ENCODE measurements at places on chromosomes 13 and 19.

DNA sequence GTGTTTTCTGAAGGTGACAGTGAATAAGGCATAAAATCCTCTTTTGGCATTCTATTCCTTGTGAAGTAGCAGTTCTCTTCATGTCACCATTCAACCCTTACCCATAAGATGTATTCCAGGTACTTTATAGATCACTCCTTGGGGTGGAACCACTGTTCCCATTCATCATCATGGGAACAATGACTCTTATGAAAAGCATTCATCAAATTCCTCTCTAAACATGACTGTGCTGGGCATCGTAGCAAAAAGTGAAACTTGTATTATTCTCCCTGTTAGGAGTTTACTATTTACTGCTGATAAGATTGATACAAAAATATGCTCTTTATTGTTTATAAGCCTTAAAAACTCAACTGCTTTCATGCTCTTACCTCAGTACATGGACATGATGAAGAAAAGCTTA is 793.4 kb downstream of the LIG4 start:
- no peak for DNase-seq

GRCh38 chr13:98540476-98540875 is 36.4 kb downstream of the STK24 start:
- no peak for DNase-seq

DNA sequence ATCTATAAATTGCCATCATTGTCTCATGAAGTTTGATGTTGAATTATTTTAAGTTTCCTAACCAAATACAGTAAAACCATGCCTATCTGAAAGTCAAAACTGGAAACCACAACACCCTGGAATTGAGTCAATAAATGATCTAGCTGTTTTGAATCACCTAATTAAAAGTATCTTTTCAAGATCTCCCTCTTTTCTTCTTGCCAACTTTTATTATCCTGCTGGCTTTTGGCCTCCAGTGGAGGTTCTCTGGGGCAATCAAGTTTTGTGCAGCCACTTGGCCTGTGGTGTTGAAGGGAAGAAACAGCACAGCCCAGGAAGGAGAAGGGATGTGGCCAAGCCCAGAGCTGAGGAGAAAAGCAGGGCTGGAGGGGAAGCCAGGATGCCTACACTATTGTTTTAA is 255.4 kb downstream of the COG6 start:
- DNase-seq: no peak

DNA sequence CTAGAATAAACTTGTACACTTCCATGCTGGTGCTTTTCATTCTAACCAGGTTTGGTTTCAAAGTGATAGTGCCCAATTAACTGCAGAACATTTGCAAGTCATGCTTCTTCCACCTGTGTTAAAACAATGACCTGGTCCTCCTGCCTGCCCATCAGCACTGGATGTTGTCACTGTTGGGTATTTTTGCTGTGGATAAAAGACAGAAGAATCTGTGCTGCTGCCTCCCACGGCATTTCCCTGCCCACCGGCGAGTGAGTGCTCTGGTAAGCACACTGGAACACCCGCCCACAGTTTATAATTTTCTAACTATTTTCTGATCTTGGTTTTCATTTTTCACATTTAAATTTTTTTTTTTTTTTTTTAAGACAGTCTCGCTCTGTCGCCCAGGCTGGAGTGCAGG is 2.3 kb upstream of the AKAP8 start:
- no peak for DNase-seq

GRCh38 chr19:14916848-14917247 is 24.4 kb upstream of the OR7C2 start:
- no peak for DNase-seq

- DNase-seq: no peak
Observed at GRCh38 chr13:27556109-27556508, 64.2 kb downstream of the LNX2 start.

DNA sequence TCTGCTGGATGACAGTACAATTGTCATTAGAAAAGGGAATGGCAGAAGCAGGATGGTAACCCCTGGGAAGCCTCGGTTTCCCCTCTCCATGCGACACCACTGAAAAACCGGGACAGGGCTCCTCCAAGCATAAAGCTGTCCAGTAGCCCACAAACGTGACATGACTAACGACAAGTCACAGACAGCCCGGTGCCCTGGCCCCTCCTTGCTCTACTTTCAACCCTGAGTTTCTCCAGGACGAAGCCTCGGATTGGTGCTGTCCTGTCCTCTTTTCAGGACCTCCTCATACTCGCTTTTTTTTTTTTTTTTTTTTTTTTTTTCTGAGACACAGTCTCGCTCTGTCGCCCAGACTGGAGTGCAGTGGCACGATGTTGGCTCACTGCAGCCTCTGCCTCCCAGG is 16.3 kb downstream of the DPP9 start:
- no peak for DNase-seq

DNA sequence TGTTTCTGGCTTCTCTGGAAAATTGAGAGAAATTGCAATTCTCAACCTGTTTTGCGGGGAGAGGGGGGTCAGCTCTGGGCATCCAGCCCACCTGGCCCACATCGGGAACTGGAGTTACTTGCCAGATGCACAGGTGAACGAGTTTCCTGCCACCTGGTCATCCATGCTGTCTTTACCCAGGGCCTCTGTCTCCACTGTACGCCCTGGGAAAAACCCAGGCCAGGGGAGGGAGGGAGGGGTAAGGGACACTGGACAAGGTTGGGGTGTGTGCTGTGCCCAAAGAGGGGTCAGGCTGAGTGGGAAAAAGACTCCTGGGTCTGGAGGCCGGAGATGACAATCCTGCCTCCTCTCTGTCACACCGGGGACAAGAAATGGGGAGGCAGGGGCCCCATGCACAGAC is 307.6 kb downstream of the ZNF536 start:
- DNase-seq: peak; percentile 62

- DNase-seq: peak; percentile 87
Observed at GRCh38 chr19:3275583-3276340, 51.3 kb downstream of the CELF5 start.

DNA sequence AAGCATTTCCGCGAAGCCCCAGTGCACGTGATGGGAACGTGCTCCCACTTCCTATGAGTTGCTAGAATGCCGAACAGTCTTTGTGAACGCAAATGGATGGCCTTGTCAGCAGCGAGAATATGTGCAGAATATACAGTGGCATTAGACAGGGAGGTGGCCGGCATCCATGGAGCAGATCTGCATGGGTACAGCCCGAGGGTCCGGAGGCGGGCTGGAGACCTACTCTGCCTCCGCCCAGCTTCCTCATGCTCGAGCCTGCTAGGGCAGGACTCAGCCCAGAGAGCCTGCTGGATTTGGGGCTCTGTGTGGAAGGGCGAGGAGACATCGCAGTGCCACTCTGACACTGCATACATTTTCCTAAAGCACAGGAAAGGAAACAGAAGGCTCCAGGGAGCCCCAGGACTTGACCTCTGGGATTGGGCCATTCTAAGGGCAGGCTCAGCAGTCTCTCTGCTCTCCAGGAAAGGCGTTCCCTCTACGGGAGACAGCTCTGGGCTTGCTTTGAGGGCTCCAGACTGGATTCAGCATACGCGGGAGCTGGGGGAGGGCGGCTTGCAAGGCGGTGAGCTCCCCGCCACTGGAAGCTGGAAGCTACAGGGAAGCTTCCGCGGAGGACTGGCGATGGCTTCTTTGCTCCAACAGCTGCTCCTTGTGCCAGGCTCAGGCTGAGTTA is 55.9 kb upstream of the UQCRFS1 start:
- DNase-seq: no peak

- no peak for DNase-seq
Observed at GRCh38 chr13:113077953-113078901, 27.4 kb upstream of the F7 start.

- no peak for DNase-seq
Observed at GRCh38 chr19:35851213-35852028, 883 bp downstream of the NPHS1 start.

DNA sequence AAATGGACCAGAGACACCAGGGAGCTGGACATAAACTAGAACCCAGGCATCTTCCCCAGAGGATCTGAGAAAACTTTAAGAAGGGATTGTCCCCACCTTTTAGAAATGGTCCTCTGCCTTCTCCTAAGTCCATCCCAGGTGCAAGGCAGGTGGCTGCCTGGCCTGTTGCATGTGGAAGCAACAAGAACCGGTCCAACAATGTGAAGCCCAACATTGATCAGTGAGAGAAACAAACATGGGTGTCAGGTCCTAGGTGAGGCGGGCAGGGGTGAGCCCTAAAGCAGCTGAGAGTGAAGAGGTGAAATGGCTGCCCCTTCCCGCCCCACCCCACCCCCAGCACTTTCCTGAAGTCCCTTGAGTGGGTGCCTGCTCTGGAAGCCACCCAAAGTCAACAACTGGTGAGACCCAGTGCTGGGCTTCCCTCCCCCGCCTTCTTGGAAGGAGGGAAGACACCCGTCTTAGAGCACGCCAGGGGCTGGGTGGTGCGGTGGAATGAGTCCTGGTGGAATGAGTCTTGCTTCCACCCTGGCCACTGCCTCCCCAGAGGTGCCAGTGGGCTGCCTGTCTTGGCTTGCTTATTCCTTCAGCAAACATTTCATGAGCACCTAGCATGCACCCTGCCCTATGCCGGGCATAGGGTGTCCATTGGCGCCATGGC is 1.7 kb downstream of the AP1M1 start:
- DNase-seq: no peak

DNA sequence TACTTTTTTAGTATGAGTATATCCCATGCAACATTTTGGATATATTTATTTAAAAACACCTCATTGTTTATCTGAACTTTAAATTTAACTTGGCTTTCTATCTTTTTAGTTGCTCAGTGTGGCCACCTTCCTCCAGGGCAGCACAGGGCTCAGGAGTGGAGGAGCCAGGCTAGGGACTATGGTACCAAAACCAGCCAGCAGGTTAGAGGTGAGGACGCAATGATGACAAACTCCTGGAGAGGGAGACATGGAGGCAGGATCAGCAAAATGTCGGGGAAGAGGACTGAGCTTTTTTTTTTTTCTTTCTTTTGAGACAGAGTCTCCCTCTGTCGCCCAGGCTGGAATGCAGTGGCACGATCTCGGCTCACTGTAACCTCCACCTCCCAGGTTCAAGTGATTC is 29.6 kb upstream of the CALM3 start:
- DNase-seq: peak; percentile 7

DNA sequence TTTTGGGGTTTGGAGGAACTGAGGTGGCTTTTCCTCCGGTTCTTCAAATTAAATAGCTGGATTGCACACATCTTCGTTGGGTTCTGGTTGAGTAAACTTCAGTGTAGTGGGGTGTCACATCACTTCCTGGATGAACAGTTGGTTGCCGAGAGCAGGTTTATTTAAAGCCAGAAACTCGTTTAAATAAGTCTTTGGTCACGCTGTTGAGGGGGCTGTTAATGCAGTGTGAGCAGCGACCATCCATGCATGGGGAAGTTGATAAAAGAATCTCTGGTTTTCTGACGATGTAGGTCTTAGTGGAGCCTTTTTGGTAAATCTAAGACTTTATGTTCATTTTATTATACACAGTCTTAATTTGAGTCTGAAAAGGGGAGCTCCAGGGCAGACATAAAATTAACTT is 351.2 kb upstream of the ARGLU1 start:
- DNase-seq: no peak

GRCh38 chr13:93151277-93151676 is 75.3 kb upstream of the GPC6 start:
- no peak for DNase-seq

DNA sequence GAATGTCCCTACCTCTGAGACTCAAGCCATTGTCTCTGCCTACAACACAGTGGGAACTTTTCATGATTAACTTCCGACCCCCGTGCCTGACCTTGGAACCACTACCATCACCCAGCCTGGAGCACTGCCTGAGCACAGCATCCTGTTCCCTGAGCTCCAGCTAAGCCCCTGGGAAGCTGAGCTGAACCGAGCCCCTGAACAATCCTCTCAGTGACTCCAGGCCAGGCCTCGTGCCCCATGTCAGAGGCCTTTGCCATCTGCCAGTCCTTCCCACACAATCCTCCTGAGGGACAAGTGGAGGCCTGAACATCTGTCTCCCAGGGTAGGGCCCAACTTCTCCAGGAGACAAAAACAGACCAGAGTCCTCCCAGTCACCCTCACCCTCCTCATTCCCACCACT is 17.5 kb downstream of the CEACAM3 start:
- DNase-seq: no peak

GRCh38 chr13:26855921-26856320 is 95.3 kb upstream of the GPR12 start:
- DNase-seq: no peak

- no peak for DNase-seq
Observed at GRCh38 chr19:48591021-48591420, 15.5 kb upstream of the SPACA4 start.

DNA sequence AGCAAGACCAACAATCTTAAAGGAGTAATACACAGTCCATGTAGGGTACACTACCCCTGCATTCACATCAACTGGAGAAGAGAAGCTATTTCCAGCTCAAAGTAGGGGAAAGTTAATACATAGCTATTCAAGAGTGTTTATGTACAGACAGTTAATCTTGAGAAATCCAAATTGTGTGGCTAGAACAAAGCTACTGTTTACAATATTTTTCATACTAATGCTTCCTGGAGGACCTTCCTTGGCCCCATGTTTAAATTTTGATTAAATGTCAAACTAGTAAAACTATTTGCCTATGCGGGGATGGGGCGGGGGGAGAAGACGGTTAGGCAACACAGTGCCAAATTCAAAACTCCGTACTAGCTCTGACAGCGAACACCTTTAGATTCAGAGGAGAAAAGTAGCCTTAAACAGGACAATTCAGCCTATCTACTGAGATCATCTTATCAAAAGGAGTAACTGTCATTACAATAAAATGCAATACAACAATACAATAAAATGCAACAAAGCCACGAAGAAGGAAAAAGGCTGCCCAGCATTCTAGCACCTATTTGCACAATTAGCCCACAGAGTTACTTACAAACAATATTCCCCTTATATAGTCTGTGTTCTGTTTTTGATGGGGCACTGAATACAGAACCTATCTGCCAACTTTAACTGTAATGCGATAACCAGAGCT is 29.1 kb downstream of the BRD4 start:
- DNase-seq: no peak

DNA sequence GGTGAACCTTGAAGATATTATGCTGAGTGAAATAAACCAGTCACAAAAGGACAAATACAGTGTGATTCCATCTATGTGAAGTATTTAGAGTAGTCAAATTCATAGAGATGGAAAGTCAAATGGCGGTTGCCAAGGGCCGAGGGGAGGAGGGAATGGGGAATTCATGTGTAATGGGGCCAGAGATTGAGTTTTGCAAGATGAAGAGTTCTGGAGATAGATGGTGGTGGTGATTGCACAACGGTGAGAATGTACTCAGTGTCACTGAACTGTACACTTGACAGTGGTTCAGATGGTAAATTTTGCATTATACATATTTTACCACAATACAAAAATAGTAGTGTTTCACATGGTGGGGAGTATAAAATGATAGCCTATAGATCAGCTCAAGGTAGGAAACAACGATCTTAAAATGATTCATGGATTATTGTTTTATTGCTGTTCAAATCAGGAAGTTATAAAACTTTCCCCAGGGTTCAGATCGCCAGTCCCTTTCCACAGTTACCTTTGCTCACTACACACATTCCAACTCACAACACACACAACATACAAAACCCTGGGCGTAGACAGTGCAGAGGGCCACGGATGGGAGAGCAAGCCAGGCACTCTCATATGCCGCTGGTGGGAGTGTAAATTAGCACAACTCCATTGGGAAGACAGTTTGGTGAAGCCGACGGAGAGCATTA is 219.9 kb downstream of the ZIC5 start:
- DNase-seq: no peak

Data from NCI-H1105 treated with DMSO at 0.1 percent for 48 hours (cell line).